Activated naive CD4-positive, alpha-beta T cell (primary cell): ENCODE measurements at places on chromosomes 5 and 9.
A peak's percentile ranks its signal among the peaks of the same experiment; 100 is the strongest.

- DNase-seq = no peak
Measured at GRCh38 chr5:55327281-55327680, 19.5 kb downstream of the MTREX start.

GRCh38 chr9:10250219-10250618 is 362.6 kb downstream of the PTPRD start:
- DNase-seq = no peak

DNA sequence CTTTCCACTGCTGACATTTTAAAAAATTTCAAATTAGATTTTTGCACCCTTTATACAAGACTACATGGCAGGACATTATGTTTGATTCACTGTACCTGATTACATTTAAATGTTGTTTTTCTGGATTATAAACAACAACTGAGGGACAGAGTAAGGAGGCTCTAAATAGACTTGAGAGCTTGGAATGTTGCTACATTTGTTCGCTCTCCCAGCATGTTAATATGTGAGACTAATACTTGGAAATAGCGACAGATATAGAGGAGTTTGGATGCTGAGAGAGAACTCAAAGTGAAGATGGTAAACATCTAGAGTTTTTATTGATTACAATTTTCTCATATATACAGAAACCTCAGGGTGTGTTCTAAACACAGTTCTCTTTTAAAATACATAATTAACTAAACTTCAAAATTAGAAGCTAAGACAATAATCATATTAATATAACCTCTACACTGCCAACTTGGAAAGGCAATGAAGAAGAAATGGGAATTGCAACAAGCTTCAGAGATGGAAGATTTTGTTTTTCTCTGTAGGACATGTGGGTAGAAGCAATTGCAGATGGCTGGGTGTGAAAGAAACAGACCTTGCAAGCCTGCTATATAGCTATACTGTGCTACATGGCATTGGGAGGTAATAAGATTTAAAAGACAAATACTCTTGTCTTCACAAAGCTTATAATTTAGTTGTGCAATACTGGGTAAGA is 1.4 kb upstream of the NDFIP1 start:
- DNase-seq = no peak

GRCh38 chr5:170917113-170917512 is 55.3 kb downstream of the RANBP17 start:
- no peak for DNase-seq

DNA sequence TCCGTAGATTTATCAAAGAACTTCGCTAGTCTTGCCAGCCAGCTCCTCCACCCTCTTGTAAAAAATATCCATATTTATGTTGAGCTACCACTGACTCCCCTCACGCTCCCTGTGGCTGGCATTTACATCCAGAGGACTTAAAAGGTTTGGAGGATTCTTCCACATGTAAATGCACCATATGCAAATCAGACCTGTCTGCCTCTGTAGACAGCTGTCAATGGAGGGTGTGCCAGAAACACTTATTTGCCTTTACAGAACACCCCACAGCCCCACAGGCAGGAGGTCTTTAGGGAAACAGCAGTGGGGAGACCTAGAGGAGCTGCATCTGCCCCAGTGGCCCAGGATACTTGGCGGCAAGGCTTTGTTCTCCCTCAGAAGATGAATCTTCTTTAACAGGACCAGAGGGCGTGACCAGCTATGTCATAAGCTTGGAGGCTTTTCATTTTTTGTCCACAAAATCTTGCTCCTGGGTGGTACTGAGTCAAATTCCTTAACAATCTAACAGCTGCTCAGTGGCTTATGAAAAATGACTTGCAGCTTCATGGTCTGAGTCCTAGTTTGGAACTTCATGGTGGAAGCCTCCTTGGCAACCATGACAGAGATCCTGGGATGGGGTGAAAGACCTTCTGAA is 535.8 kb downstream of the EBF1 start:
- DNase-seq = no peak

- DNase-seq = no peak
Measured at GRCh38 chr9:121862371-121863332, 211.2 kb downstream of the DAB2IP start.

DNA sequence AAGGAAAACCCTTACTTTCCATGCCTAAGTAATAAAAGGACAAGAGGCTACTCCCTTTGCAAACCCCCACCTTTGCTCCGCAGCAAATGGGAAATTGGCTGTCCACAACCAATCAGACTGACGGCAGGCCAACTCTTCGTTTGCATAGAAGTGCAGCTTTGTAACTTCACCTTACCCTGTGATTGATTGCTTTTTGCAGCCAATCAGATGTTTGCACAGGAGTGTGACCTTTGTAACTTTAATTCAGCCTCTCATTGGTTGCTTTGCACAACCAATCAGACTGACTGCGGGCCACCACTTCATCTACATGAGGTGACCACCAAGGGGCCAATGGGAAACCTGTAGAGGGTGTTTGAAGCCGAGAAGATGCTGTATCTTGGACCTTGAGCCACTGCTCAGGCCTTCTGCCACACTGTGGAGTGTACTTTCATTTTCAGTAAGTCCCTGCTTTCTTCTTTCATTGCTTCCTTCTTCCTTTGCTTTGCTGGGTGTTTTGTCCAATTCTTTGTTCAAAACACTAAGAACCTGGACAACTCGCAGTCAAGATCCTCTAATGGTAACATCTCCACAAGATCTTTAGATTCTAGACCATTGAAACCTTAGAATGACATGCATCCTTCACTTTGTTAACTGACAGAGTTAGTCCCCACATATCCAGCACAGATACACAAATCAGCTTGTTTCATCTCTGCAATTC is 51.3 kb upstream of the FREM1 start:
- no peak for DNase-seq

- no peak for DNase-seq
Measured at GRCh38 chr5:154644745-154645411, 110.3 kb upstream of the LARP1 start.

GRCh38 chr5:96752341-96753016 is 55.3 kb downstream of the ERAP1 start:
- DNase-seq = no peak

- no peak for DNase-seq
Measured at GRCh38 chr5:111954516-111955395, 197.8 kb upstream of the NREP start.

DNA sequence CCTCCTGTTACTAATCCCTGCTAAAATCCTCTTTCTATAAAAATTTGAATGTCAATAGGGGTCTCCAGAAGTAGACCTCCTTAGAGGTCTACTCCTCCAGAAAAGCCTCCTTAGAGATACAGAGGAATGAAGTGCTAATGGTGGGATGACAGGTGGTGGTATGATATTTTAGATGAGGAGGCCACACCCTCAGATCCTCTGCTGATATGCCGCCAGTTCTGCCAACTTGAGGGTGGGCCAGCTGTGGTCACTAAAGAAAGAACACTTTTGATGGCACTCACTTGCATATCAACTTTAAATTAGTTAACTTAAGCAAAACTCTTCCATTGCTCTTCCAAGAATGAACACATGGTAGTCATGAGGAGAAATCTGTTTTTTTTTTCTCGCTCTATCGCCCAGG is 16.9 kb upstream of the UBAP2 start:
- DNase-seq = no peak

- no peak for DNase-seq
Measured at GRCh38 chr9:35729700-35730485, 2.1 kb downstream of the TLN1 start.

DNA sequence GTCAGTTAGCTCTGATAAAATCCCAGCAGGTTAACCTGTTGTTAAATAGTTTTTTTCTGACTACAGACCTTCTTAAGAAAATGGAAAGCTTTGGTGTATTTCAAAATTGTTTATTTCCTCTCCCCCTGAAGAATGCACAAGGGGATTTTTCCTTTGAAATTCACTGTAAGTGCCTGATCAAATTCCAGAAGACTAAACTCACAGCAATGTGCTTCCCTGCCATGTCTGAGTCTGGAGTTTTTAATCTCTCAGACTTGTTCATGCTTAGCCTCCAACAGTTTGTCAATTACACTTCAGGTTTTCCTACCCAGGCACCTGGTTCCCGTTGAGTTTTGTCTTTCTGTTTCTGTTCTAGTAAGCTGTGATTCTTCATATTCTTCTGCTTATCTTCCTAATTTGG is 961.6 kb upstream of the CDH18 start:
- no peak for DNase-seq

GRCh38 chr5:75091597-75091996 is 39.2 kb upstream of the GCNT4 start:
- DNase-seq = no peak

DNA sequence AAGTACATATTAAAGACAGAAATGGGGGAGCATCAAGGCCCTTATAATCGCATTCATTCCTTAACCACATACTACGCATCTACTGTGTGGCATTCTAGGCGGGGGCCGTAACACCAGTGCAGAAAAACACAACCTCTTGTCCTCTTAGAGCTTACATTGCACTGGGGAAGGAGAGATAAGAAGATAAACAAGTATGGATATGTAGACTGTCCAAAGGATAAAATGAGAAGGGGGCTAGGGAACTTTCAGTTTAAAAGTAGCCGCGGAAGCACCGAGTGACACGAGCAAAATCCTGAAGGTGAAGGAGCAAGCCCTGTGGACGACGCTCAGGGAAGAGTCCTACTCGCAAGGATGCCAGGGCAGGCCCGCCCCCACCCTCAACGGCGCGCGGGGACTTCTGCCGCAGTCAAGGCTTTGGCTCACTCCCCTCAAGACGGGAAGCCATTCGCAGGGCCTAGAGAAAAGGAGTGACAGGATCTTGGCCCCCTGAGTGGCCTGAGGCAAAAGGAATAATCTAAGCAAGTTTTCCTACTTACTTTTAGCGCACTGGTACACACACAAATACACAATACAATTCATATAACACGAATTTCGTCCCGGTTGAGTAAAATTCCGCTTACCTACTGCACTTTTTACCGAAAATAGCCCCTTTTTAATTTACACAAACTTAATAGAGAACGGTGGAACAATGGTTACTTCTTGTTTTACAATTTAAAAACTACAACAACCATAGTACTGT is 1.3 kb upstream of the NIPBL start:
- peak; percentile 9 for DNase-seq

GRCh38 chr9:130373679-130374325 is 71.0 kb upstream of the ASS1 start:
- DNase-seq = no peak

DNA sequence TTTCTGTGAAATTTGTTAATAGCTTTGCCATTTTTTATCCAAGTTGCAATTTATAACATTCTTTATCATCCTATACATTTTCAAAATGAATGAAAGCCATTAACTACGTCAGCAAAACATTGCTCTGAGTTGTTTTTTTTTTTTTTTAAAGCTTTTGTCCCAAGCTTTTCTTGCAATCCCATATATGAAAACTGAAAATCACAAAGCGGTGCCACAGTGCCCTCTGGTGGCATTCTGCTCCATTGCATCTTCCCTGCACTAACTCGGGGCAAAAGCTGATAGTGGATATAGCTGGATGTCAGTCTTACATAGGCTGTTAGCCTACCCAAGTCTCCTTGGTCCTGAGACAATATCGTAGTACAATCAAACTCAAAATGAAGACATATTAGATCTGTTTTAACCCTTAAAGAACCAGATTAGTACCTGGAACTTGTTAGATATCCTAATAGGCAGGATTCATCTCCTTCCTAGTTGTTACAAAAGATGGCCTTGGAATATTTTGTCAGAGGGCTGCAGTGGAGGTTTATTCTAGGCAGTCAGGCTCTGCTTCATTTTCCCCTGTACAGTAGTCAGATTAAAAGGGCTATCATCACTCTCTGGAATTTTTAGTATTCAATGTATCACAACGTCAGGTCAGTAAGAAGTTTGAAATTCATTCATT is 669.9 kb downstream of the PTPRD start:
- DNase-seq = no peak

DNA sequence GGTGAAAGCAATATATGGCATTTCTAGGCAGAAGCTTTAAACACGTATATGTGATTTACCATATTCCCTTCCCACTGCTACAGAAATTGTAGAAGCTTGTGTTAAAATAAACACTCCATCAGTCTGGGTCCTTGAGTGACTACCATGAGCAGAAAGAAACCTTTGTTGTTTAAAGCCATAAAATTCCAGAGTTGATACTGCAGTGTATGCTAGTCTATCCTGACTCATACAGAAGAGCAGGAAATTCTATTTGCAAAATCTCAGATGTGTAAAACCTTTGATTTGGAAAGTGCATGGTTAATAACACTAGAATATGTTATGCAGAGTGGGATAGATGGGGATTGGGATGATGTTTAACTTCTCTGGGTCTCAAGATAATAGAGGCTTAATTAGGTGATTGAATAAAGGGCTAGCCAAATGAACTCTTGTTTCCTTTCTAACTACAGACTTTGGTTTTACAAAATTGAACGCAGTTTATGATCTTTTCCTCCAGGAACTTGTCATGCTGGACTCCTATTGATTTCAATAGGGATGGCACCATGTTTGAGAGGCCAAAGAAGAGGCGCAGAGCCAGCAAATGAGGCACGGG is 282.7 kb upstream of the VLDLR start:
- DNase-seq = no peak

- DNase-seq = no peak
Measured at GRCh38 chr5:122306461-122306860, 5.6 kb upstream of the SNCAIP start.

GRCh38 chr9:89224633-89225032 is 46.0 kb upstream of the SHC3 start:
- no peak for DNase-seq
